ENCODE measurements at places on chromosomes 4 and X. TPM values are rescaled to one million over a fixed set of nuclear protein-coding genes. Genes with fewer than 3 reads are reported as not detected.

- DNase-seq: no peak
These were observed 35.6 kb upstream of the DCAF8L1 start for GRCh38 chrX:28016823-28017222.

DNA sequence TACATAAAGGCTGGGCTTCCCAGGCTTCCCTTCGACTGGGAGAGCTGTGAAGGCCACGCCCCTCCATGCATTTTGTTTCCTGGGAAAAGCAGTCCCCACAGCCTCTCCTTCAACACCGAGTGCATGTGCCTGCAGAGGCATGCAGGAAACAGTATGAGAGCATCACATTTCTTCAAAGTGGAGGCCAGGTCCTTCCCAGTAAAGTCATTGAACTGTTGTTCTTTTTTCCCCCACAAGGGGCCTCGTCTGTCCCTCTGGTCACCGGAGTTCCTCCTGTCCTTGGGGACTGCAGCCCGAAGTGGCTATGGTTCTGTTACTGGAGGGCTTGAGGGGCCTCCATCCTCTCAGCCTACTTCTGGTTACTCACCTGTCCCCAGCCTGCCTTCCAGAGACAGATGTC is 56.0 kb downstream of the RAI2 start:
- DNase-seq: no peak

DNA sequence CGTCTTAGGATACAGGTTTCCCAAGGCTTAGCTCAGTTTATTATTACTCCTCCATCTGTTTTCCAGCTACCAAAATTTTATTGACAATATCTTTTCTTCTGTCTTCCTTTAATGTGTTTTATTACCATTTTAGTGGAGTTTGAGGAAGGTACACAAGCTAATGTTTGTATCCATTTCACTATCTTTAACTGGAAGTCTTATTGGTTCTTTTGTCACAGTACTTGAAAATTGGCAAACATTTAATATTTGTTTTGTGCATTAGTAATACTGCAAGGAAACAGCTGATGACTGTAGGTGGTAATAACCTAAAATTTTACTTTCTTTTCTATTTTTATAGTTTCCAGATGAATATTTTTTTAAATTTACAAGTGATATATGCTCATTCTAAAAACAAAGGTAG is 9.3 kb upstream of the ARL9 start:
- no peak for DNase-seq

DNA sequence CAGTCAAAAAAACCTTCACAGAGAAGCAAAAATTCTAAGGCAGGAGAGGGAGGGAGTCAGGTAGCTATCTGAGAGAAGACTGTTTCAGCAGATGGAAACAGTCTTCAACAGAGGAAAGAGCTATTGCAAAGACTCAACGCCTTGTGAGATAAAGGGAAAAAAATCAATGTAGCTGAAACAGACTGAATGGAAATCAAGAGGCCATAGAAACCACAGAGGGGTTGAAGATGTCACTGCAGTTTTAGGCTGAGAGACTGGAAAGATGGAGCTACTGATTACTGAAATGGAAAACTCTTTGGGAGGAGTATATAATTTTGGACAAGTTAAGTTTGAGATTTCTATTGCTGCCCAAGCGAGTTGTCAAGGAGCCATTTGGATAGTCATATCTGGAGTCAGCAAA is 28.4 kb upstream of the CXCL8 start:
- DNase-seq: no peak

- no peak for DNase-seq
These were observed 603.8 kb downstream of the IQCM start for GRCh38 chr4:149211876-149212275.

DNA sequence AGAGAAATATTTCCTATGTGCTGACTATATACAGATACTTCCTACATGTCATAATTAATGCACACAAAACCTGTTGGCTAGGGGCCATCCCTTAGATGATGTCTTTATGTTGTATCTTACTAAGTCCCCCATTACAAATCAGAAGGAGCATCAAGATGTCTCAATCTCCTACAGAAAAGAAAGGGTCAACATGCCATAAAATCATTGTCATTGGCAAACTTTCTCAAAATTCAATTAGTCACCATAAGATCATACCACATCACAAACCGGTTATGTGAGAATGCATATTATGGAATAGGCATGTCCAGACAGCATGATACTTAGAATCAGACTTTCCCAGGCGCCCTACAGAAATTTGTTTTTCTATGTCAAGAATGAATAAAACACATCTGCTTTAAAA is 175.2 kb upstream of the TET2 start:
- no peak for DNase-seq

GRCh38 chr4:30722359-30723200 is 2.4 kb downstream of the PCDH7 start:
- DNase-seq: no peak

DNA sequence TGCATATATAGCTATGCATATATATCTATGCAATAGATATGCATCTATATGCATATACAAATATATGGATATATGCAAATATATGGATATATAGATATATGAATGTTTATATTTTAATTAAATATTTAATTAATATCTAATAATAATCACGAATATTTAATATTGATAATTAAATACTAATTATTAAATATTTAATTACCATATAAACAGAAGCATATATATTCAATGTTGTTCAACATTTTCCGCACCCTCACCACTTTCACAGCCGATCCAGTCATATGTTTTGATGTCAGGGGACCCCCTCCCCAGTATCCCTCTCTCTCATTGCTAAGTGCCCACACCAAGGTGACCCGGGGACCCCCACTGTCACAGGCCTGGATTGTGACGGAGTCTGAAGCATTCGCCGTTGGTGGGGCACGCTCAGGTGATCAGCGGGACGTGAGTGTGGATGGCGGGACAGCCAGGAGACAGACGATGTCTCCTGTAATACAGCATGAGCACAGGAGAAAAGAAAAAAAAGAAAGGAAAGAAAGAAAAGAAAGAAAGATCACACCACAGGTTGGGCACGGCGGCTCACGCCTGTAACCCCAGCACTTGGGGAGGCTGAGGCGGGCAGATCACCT is 199.7 kb downstream of the CRLF2 start:
- DNase-seq: no peak

ASB9 gene
- polyA plus RNA-seq: 13.5 TPM

Measured in renal cortex interstitium (tissue), 15 donors.